ENCODE measurements at places on chromosomes 12 and 14.

DNA sequence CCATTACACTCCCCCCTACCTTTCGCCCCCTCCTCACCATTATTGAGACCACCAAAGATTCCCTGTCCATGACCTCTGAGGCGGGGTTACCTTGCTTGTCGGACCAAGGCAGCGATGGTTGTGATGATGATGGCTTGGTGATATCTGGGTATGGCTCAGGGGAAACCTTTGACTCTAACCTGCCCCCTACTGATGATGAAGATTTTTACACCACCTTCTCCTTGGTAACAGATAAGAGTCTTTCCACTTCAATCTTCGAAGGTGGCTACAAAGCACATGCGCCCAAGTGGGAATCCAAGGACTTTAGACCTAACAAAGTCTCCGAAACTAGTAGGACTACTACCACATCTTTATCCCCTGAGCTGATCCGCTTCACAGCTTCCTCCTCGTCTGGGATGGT, 350.2 kb downstream of the DIO2 start:
- DNase-seq, result no peak

- no peak for DNase-seq
Measured at GRCh38 chr14:100056964-100057795, 8.0 kb upstream of the EVL start.

GRCh38 chr12:110581931-110582275, 1.2 kb downstream of the PPTC7 start:
- DNase-seq, result no peak

DNA sequence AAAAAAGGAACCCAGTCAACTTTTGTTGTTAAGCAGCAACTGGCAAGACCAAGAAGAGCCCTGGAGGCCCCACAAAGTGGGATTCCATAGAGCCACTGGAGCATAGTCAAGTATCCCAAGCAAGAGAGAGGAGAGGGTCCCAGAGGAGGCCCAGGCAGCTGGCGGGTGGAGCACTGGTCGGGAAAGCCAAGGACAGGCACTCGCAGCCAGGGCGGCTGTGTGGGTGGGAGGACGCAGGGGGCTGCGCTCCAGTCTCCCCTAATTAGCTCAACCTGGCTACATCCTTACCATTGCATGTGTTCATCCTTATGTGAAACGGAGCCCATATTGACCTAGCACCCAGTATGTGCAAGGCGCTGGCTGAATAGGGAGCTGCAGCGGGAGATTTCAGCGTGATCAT, 18.3 kb upstream of the ZFP36L1 start:
- no peak for DNase-seq

- peak; percentile 28 for DNase-seq
Measured at GRCh38 chr12:122974892-122975789, at the start of gene OGFOD2. Gene OGFOD2, plus strand, starts transcription at chr12:122975244. Its CDS starts 8 bp downstream, at chr12:122975252.

GRCh38 chr12:42585154-42585840, 4.2 kb downstream of the PRICKLE1 start:
- no peak for DNase-seq

DNA sequence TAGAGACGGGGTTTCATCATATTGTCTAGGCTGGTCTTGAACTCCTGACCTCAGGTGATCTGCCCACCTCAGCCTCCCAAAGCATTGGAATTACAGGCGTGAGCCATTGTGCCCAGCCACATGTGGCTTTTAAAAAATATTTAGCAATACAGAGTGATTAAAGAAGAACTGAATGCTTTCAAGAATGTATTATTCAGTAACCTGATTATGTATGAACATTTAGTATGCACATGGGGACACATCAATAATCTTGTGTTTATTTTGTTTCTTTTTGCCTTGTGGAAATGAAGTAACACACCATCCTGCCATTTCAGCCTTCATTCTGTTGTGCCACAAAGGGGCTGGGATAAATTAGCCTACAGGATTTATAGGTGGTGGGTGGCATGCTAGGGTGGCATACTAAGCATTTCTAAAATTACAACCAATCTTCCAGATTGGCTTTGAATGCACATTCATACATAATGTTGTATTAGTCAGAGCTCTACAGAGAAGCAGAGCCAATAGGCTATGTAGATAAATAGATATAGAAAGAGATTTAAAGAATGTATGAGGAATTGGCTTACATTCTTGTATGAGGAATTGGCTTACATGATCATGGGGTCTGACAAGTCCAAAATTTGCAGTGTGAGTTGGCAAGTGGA, 25.5 kb upstream of the TXNRD1 start:
- no peak for DNase-seq

GRCh38 chr12:75471902-75472890, 8.4 kb upstream of the GLIPR1 start:
- DNase-seq, result no peak

- DNase-seq, result no peak
Measured at GRCh38 chr12:83823386-83824045, 1089.1 kb downstream of the SLC6A15 start.

- DNase-seq, result no peak
Measured at GRCh38 chr14:64937821-64938193, 4.7 kb downstream of the GPX2 start.

DNA sequence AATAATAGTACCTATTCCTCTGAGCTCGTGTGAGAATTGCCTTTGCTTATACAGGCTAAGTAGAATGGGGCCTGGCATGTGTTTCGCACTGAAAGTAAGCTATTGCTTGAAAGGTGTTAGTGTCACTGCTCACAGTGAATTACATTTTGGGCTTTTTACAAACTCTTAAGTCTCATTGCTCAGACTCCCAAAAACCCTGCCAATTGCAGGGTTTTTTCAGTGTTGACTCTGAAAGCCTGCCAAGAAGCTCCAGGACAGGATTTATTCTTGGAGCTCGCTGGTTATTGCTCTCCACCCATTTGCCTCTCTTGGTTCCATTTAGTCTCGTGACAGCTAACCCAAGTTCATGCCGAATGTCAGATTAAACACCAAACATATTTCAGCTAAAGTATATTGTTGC, 39.8 kb downstream of the NOPCHAP1 start:
- peak; percentile 18 for DNase-seq

- DNase-seq, result no peak
Measured at GRCh38 chr12:14828892-14829291, 14.4 kb downstream of the ART4 start.

- no peak for DNase-seq
Measured at GRCh38 chr12:6335451-6336078, 6.3 kb downstream of the TNFRSF1A start.

- no peak for DNase-seq
Measured at GRCh38 chr14:64873506-64874219, 6.0 kb downstream of the SPTB start.

DNA sequence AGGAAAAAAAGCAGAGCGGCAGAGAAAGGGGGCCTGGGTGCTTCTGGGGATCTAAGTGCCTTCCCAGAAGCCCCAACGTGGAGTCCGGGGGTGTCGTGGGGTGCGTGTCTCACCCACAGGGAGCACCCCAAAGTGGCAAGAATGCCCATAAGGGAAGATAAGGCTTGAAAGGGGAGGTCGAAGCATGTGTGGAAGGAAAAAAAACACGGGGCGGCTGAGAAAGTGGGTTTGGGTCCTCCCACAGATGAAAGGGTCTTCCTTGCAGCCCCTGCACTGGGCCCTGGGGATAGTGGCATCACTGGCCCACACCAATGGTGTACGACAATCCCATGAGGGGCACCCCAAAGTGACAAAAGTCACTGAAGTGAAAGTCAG, 275.5 kb downstream of the ALG10 start:
- DNase-seq, result no peak

- no peak for DNase-seq
Measured at GRCh38 chr14:90511795-90512328, 115.0 kb downstream of the CALM1 start.

GRCh38 chr12:19456176-19456575, 16.9 kb downstream of the AEBP2 start:
- no peak for DNase-seq

GRCh38 chr14:60840313-60840712, 105.8 kb downstream of the MNAT1 start:
- no peak for DNase-seq

DNA sequence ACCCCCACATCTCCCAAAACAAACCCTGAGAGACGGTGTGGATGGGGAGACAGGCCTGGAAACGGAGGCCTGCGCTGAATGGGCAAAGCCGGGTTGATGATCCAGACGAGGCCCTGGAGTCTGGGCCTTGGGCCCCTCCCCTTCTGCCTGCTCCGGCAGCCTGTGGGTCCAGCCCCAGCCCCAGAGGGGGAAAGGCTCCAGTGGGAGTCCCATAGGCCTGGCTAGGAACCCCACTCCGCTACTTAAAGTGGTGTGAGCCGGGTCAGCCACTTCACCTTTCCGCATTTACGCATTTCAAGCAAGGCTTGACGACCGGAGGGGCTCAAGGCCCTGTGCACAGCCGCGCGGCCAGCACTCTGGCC, 695 bp upstream of the TNFAIP2 start:
- DNase-seq, result no peak

DNA sequence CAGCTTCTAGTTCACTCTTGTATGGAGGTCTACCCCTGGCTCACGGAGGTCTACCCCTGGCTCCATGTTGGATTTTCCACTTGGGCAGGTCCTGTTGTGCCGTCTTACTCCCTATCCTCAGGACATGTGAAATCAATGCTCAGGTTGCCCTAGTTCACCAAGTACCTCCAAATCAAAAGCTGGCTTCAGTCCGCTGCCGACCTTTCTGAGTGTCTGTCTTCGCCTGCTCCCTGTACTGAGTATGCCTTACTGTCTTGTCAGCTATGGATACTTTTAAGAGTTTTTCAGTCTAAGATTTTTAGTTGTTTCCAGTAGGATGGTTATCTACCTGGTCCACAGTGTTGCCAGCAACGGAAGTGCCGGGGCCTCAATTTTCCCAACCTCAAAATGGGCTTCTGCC, 40.1 kb upstream of the BCL11B start:
- DNase-seq, result no peak

DNA sequence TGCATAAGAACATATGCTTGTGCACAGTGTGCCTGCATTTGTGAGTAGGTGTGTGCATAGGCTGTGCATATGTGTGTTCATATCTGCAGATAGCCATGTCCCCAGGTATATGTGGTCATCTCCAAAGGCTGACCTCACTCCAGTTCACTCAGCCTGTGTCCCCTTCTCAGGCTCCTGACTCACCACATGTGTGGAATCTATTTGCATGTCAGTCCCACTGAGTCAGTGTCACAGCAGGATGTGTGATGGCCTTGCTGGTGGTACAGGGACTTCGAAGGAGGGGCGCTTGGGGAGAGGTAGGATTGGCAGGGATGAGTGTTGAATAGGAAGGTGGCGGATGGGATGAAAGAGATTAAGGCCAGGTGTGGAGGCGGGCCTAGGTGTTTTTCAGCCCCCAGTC, 35.5 kb downstream of the KRT80 start:
- DNase-seq, result no peak

- no peak for DNase-seq
Measured at GRCh38 chr12:21151184-21151583, 20.2 kb downstream of the SLCO1B1 start.

GRCh38 chr12:52079576-52080402, at the start of gene SMIM41:
Gene SMIM41, plus strand, starts transcription at chr12:52079704. Its CDS starts 76 bp downstream, at chr12:52079780.
- no peak for DNase-seq

GRCh38 chr14:77302926-77303325, 17.8 kb downstream of the POMT2 start:
- no peak for DNase-seq

DNA sequence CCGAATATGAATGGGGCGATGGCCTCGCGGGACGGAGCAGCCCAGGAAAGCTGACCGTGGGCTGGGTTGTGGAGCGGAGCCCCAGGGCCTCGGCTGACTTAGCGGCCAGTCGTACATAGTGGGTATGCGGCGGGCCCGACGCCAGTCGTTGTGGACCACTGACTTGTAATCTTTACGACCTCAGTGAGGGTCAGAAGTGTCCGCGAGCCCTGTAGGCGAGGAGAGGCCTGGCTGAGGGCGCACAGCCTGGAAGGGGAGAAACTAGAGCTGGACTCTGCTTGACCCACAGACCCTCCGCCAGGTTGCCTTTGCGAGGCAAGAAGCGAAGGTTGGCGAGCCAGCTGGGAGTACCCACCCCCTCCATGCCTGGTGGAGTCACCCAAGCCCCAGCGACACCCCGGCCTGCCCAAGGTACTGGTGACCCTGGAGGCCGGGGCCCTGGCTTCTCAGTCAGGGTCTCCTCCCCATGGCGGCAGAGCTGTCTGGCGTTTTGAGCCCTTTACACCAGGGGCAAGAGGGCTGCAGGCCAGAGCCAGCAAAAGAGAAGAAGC, 15.6 kb upstream of the DYNC1H1 start:
- no peak for DNase-seq

- DNase-seq, result no peak
Measured at GRCh38 chr12:119786539-119786938, 90.6 kb downstream of the CIT start.

GRCh38 chr14:100406505-100407131, 83.5 kb downstream of the SLC25A47 start:
- no peak for DNase-seq

- no peak for DNase-seq
Measured at GRCh38 chr14:25032092-25032784, 17.7 kb downstream of the STXBP6 start.

- no peak for DNase-seq
Measured at GRCh38 chr12:59834659-59835474, 239.0 kb downstream of the SLC16A7 start.

DNA sequence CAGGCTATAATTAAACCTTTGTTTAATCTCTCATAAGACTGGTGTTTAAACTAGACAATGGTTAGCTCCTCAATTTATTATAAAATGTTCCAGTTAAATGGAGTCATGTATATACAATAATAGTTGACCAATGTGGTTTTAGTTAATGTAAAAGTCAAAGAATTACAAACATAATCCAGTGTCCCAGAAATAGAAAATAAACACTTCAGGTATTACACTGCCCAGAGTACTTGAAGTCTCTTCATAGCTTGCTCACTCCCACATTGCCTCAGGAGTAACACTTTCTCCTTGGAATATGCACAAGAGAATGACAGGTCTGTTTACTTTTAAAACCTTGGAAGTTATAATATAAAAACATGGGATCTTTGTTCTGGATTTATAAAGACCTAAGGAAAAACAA, 60.5 kb downstream of the SLC38A1 start:
- DNase-seq, result no peak

GRCh38 chr12:124797321-124797720, 66.3 kb downstream of the SCARB1 start:
- no peak for DNase-seq
